Dermis blood vessel endothelial cell (primary cell): ENCODE measurements at places on chromosomes 2 and 18.

DNA sequence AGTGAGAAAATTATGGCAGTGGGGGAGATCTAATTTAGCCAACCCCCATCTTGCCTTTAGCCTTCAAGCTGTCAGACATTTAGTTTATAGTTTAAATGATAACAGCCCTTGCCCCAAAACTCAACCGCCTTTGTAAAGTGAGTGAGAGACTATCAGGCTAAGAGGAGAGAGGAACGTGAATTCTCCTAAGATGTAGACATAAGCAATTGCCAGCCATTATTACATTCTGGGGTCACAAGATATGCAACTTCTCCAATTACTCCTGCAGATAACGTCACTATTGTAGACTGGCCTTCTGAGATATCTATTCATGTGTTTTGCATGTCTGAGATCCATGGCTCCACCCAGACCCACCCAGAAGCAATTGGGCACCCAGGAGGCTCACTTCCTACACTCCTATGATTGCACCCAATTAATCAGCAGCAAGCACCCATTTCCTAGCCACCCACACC, 307.3 kb downstream of the NBAS start:
- DNase-seq = no peak

DNA sequence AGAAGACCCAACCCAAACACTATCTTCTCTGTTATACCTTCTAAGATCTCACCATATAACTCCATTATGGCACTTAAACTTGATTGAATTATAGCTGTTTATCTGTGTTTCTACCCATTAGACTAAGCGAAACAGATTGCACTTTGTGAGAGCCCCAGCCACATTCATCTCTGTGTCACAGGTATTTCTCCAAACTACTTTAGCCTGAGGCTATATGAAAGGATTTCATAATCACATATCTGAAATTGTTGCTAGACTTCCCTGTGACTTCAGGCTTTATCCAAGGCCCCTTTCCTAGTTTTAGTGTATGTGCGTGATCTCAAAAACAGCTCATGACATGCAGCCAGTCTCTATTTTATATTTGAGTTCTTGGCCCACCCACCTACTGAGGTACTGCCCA, 745.0 kb upstream of the ACVR2A start:
- DNase-seq = no peak

DNA sequence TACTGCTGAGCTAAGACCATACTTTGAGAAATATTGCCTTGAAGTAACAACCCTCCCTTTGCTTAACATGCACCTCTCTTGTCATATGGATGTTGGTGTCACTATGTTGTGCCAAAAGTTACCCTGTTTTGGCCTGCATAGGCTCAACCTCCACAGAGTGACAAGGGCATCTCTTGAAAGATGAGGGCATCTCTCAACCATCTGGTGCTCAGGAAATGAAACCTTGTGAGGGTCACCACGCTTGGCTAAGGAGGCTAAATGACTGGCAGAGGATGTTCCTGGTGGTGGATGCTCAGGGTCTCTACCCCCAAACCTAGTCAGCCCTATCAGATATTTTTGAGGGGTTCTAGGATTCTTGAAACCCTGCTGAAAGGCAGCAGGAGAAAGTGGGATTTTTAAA, 2.3 kb downstream of the LHCGR start:
- no peak for DNase-seq

DNA sequence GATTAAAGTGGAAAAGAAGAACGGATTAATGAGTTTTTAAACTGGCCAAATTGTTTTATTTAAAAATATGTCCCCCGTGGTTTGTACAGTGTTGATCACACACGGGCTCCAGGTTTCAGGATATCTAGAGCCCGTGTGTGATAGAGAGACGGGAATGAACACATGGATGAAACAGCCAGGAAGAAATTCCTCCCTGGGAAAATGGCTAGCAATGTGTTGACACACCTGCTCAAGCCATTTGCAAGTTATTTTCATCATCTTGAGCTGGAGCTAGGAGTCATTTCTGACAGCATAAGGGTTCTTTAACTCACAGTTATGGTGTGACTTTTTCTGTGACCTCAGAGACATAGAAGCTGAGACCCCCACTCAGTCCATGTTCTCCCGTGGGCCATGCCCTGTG, 81.6 kb downstream of the LRRFIP1 start:
- no peak for DNase-seq

GRCh38 chr2:146853741-146854444, 990.9 kb upstream of the ACVR2A start:
- DNase-seq = no peak

DNA sequence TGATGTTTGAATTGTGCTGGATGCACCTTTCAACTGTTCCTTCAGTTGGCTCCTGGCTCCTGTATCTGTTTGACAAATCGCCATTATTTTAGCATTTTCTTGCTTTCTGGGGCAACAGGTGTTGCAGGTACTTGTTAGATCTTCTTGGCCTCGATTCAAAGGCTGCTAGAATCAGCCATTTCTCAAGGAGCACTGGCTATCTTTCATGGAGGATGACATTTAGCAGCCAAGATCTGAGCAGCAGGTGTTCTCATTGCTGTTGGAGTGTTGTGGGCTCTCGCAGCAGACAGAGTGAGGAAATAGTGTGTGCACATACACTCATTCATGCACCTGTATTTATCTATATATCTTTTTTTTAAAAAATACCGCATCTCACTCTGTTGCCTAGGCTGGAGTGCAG, 52.2 kb downstream of the INPP5D start:
- no peak for DNase-seq

GRCh38 chr2:232340171-232340935, 38.2 kb upstream of the ALPP start:
- no peak for DNase-seq

GRCh38 chr2:109703077-109703476, 88.9 kb downstream of the SOWAHC start:
- DNase-seq = no peak

- DNase-seq = no peak
Observed at GRCh38 chr2:96848264-96848663, 4.4 kb upstream of the ANKRD23 start.

DNA sequence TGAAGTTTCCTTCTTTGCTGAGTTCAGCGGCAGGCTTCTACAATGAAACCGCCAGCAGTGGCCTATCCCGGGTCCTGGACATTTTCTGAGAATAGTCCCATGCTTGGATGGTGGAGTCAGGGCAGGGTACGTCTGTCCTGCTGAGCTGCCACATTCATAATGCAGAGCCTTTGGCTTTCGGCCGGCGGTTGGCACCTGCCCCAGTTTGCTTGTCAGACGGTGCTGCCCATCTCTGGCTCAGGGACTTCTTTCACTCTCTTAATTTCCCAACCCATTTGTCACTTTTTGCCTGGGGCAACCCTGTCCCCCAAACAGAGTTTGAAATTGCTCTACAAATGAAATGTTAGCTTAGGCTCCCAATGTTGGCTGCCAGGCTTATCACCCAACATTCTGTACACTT, 57.2 kb downstream of the SOX11 start:
- DNase-seq = no peak

- DNase-seq = no peak
Observed at GRCh38 chr2:85834466-85834865, 54.3 kb downstream of the ST3GAL5 start.

DNA sequence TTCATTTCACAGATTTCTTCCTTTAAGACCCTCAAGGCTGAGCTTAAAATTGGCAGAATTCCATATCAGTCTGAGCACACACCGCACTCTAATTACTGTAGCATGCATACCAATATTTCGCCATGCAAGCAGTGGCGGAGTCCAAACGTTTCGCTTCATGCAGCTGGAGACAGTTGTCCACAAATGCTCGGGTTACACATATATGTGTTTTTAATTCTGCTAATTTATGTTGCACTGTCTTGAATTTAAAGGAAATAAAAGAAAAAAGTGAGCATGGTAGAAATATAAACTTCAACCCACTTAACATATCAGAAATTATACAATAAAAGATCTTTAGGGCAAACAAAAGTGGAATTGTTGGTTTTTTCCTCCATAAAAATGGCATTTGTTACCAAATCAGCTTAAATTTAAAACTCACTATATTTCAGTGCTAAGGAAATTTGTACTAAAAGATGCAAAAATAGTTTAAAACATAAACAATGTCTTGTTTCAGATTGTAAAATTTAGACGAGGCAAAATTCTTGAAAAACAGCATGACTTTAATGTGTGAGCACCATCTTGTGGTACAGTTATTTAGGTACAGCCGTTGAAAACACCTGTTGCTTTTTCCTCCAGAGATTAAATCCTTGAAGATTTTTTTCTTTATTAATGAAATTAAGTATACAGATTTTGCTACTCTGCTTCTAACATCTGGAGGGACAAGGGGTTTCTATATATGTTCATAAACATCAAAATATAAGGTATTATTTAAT, 24.1 kb upstream of the KANSL1L start:
- DNase-seq = peak; percentile 74

DNA sequence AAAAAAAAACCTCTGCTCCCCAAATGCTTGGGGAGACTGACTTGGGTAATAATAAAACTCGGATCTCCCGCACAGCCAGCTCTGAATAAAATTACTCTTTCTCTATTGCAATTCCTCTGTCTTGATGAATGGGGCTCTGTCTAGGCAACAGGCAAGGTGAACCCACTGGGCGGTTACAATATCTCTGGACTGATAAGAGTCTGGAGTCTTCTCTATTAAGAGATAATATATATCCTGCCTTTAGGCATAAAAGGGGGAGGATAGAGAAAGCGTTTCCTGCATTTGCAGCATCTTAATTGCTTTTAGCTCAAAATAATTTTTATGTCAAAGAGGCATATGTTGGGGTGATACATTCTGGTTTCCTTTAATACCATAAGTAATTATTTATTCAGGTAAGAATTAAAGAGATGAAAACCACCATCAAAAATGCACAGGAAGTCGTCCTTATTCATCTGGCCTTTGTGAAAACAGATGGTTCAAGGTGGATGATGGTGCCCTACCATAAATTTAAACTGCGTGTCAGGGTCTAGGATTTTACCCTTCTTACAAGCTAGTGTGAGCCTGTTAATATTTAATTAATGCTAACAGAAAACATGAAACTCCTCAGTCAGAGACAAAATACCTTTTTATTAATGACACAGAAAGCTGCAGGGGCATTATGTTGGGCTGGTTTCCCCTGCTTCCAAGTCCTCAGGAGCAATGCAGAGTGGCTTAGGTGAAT, 736.8 kb downstream of the SOCS6 start:
- DNase-seq = no peak

DNA sequence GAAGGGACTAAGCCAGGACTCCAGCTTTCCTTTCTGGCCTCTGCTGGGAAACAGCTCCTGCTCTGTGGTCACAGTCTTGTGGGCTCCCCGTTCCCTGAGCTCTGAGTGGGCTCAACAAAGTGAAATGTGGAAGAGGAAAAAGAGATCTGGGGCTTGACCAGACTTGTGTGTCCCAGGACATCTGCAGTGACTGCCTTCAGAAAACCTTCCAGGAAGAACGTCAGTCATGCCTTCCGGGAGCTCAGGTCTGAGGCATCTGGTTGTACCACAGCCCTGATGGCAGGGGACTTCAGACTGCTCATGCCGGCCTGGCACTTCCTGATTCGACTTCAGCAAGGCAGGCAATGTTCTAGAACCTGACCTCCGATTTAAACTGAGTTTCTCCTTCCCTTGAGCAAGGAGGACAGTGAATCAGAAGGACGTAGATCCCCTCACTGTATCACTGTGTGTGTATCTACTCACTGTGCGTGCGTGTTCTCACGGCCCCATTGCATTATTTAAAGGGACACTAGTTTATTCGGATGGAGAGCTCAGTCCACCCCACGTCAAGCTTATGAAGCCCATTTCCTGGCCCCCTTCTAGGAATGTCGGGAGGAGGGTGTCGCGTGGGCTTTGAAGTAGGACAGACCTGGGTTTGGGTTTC, 548 bp upstream of the FBLN7 start:
- DNase-seq = peak; percentile 65

DNA sequence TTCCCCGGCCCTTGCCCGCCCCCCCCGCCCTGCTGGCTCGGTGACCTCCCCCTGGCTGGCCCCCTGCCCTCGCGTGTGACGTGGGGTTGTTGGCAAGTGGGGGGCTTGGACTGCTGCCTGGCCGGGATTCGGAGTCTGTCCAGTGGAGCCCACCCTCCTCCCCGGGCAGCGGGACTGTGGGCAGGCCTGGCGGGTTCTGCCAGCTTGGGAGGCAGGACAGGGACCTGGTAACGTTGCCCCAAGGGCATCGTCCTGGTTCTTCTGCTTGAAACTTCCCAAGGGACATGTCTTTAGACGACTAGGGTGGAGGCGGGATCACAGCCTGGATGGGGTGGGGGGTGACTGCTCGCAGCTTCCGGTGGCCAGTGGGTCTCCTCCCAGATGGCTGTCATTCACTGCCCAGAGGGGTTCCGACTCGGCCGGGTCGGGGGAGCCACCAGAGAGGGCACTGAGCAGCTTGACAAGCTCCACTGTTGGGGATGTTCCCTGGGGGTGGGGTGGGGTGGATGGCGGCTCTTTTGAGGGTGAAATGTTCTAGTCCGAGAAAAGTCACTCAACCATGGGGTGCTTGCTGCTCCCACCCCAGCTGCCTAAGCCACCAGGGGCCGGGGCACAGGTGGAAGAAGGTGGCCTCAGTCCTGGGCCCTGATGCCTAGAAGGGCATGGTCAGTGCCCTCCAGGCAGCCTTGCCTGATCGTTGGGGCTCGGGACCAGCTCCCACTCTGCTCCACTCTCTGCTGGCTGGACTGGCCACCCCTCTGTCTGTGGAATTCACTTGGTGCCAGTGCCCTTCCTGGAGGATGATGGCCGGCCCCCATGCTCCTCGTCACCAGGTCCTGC, 4.3 kb upstream of the HS6ST1 start:
- DNase-seq = no peak

GRCh38 chr18:61091379-61091778, 241.9 kb upstream of the CDH20 start:
- no peak for DNase-seq

GRCh38 chr2:189514104-189514503, 66.5 kb downstream of the SLC40A1 start:
- no peak for DNase-seq
